ENCODE measurements at places on chromosomes 2 and 18. TPM values are rescaled to one million over a fixed set of nuclear protein-coding genes. Genes with fewer than 3 reads are reported as not detected.
A peak's percentile ranks its signal among the peaks of the same experiment; 100 is the strongest.

The POTEJ gene
- total RNA-seq = not detected

The DPYSL5 gene
- not detected for total RNA-seq

The CPLX4 gene
- total RNA-seq = not detected

- DNase-seq = peak; percentile 22
- H3K36me3 ChIP-seq = no peaks in the 10 kb centered on the region
- peak overlapping the region; percentile 46 for H3K27ac ChIP-seq
- peaks cover 9% of the 10 kb centered on the region for H3K27me3 ChIP-seq
- peak overlapping the region; percentile 86 for H3K4me3 ChIP-seq
These were observed 448 bp downstream of the IMPA2 start for GRCh38 chr18:11981543-11982366.

GRCh38 chr2:84970868-84971509, at the start of gene KCMF1:
Gene KCMF1 (plus strand): TSS chr2:84971161. CDS start chr2:84971452, 291 bp downstream.
- DNase-seq = peak; percentile 70
- H3K36me3 ChIP-seq = peaks cover 45% of the 10 kb centered on the region
- peak within 1 kb of the TSS; percentile 100 for H3K4me3 ChIP-seq
- H3K27ac ChIP-seq = peak within 1 kb of the TSS; percentile 100
- peaks cover 39% of the 10 kb centered on the region for H3K4me1 ChIP-seq
- H3K27me3 ChIP-seq = no peaks in the 10 kb centered on the region

DNA sequence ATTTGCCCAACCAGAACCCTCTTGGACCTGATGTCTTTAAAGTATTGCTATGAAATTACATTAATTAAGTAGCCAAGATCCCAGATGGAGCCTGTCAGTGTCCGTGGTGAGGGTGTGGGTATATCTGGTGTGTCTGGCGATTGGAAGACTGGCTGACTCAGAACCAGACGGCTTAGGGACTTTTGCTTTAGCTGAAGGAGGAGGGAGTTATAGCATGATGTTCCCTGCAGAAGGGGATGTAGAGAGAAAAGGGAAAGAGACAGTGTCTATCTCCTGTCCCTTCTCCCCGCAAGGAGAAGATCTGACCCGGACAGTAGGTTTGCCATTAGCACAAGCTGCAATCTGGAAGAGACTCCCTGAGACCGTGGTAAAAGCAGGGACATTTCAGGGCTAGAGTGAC, 60.6 kb downstream of the POU3F3 start:
- H3K36me3 ChIP-seq = no peaks in the 10 kb centered on the region
- H3K27ac ChIP-seq = no peak overlapping the region
- no peak for DNase-seq
- no peaks in the 10 kb centered on the region for H3K27me3 ChIP-seq
- no peak overlapping the region for H3K4me3 ChIP-seq
- H3K4me1 ChIP-seq = no peaks in the 10 kb centered on the region

- no peaks in the 10 kb centered on the region for H3K36me3 ChIP-seq
- H3K27me3 ChIP-seq = no peaks in the 10 kb centered on the region
- H3K27ac ChIP-seq = no peak overlapping the region
- DNase-seq = no peak
- H3K4me1 ChIP-seq = peaks cover 4% of the 10 kb centered on the region
These were observed 6.5 kb upstream of the IMPA2 start for GRCh38 chr18:11974741-11975325.

- peaks cover 77% of the 10 kb centered on the region for H3K27me3 ChIP-seq
- H3K27ac ChIP-seq = no peak overlapping the region
- no peak overlapping the region for H3K4me3 ChIP-seq
These were observed 6.3 kb upstream of the EN1 start for GRCh38 chr2:118853651-118854291.

DNA sequence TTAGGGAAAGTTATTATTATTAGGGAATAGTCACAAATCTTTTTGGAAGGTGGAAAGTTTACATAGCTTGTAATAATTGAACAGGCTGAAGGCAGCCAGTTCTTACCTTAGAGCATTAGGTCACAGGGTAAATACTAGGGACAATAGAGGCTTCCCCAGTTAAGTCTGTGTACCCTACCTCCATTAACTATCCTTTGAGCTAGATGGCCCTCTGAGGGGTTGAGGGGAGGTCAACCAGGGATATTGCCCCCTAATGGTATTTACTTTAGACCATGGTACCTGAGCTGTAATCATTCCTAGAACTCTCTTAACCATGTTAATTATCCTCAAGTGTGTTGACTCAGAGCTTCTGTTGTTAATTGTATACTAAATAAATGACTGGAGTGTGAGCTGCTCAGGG, 120.5 kb upstream of the SCN7A start:
- peaks cover 9% of the 10 kb centered on the region for H3K27me3 ChIP-seq
- no peak for DNase-seq
- no peaks in the 10 kb centered on the region for H3K4me1 ChIP-seq
- no peaks in the 10 kb centered on the region for H3K36me3 ChIP-seq
- H3K4me3 ChIP-seq = no peak overlapping the region
- no peak overlapping the region for H3K27ac ChIP-seq

DNA sequence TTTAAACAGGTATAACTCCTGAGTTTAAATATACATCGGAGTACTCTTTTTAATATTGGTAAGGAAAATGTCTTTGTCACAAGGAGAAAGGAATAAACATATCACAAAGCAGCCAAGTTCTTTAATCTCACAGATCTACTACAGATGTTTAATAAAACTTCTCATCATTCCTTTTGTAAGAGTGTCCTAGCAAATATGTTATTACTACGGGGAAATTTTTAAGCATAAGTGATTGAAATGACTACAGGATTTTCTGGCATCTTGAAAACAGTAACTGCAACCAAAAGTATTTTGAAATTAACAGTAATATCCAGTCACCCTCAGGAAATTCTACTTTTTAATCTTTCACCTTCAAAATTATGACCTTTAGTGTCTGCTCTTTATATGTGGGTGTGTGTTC, 403.1 kb downstream of the IRS1 start:
- DNase-seq = no peak
- H3K27me3 ChIP-seq = no peaks in the 10 kb centered on the region
- H3K4me1 ChIP-seq = no peaks in the 10 kb centered on the region
- H3K27ac ChIP-seq = no peak overlapping the region

- no peaks in the 10 kb centered on the region for H3K27me3 ChIP-seq
- H3K27ac ChIP-seq = no peak overlapping the region
- no peaks in the 10 kb centered on the region for H3K4me1 ChIP-seq
These were observed 704.9 kb downstream of the ERBB4 start for GRCh38 chr2:211833582-211834279.

DNA sequence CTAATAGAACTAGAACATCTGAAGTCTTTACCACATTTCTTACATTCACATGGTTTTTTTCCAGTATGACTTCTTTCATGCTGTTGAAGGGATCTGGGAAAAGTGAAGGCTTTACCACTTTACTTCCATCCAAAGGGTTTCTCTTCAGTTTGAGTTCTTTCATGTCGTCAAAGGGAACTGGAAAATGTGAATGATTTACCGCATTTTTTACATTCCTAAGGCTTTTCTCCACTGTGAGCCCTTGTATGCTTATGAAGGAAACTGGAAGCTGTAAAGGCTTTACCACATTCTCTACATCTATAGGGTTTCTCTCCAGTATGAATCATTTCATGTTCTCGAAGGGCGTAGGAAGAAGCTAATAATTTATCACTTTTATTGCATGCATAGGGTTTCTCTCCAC, 46.7 kb downstream of the NBEAL1 start:
- peaks cover 6% of the 10 kb centered on the region for H3K36me3 ChIP-seq
- no peak overlapping the region for H3K27ac ChIP-seq
- no peaks in the 10 kb centered on the region for H3K27me3 ChIP-seq
- H3K4me3 ChIP-seq = no peak overlapping the region
- no peak for DNase-seq
- no peaks in the 10 kb centered on the region for H3K4me1 ChIP-seq

- no peak overlapping the region for H3K27ac ChIP-seq
- H3K4me3 ChIP-seq = no peak overlapping the region
- no peak for DNase-seq
- H3K27me3 ChIP-seq = peaks cover 37% of the 10 kb centered on the region
These were observed 438.5 kb upstream of the TRIB2 start for GRCh38 chr2:12278217-12278750.

- no peaks in the 10 kb centered on the region for H3K36me3 ChIP-seq
- H3K27ac ChIP-seq = no peak overlapping the region
- no peak for DNase-seq
- no peak overlapping the region for H3K4me3 ChIP-seq
- no peaks in the 10 kb centered on the region for H3K27me3 ChIP-seq
These were observed 550.1 kb downstream of the SPAG16 start for GRCh38 chr2:213834331-213834730.

DNA sequence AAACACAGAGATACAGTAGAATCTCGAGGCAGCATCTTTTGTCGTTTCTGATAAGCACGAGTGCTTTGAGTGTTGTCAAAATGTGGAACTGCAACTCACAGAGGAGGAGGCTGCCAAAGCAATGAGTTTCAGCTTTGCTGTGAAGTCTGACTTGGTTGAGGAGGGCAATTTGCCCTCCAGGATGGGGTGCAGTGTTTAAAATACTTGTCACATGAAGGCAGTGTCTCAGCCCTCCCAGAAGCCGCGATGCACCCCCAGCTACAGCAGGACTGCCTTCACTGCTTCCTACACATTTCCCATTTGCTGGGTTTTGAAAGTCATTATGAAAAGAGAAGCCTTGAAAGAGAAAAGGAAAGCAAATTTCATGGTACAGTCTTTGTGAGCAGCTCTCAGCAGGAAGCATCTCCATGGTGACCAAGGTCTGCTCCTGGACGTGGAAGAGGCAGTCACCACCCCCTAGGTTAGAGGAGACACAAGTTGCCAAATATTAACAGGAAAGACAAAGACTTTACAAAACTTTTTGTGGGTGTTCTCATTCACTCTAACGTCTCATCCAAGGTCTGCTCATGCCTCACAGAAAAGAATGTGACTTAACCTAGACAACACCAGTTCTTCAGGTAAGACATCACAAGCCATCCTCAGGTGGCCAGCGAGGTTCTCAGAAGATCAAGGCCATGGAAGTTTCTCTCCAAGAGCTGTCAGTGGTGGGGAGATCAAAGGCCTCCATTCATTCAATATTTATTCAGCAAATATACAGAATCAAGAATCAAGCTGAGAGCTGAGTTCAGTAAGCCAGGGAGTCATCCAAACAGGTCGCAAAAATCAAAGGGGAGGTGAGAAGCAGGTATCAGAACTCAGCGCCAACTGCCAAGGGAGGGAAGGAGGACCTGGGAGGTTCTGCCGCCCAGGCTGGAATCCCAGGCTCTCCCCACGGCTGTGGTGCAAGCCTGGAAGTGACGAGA, 476.0 kb downstream of the EIPR1 start:
- no peaks in the 10 kb centered on the region for H3K27me3 ChIP-seq
- no peak overlapping the region for H3K4me3 ChIP-seq
- no peak for DNase-seq
- H3K36me3 ChIP-seq = no peaks in the 10 kb centered on the region
- peaks cover 9% of the 10 kb centered on the region for H3K4me1 ChIP-seq

Data from activated T-helper 2 cell treated with anti-CD3 and anti-CD28 coated beads, Interferon-gamma antibody, Interleukin-2, Interleukin-4, amounts not matched to agents 10 μg/mL and 5 μg/mL and 100 μg/mL, durations not matched to agents 14 hours and 24 hours and 36 hours (primary cell).